ENCODE measurements at places on chromosomes 7 and 10.

DNA sequence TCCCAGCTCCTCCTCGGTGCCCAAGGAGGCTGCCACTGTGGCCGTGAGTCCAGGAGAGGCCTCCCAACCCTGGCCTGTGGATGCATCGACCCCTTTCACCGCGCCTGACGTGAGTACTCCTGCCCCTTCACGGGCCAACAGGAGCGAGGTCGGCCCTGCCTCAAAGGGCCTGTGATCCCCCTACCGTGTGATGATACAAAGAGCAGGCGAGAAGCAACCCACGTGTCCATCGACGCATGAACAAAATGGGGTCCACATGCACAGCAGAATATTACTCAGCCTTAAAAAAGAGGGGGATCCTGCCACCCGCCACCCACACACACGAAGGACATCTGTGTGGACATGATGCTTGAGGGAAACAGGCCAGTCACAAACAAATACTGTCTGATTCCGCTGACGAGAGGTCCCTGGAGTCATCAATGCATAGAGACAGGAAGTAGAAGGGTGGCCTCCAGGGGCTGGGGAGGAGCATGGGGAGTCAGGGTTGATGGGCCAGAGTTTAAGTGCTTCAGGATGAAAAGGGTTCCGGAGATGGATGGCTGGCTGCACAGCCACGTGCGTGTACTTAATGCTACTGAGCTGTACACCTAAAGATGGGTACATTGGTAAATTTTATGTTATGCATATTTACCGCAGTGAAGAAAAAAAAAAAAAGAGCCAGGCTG, 151.9 kb downstream of the PRKAG2 start:
- no peak for DNase-seq

- DNase-seq, result no peak
Observed at GRCh38 chr10:14219411-14219810, 111.3 kb downstream of the FRMD4A start.

DNA sequence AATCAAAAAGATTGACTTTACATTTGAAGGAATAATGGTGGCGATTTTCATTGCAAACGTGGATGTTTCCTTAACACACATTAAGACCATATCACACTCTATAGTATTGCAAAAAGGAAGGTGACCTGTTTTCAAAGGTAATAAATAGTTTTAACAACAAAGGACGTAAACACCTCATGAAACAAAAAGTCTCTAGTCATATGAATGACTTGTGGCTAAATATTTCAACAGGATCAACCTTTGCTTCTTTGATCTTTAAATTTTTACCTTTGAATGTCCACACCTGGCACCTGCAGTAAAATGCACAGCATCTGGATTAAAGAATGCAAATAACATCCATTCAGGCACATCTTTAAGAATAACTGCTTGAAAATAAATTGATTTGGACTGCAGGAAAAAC, 30.0 kb upstream of the FERD3L start:
- no peak for DNase-seq

DNA sequence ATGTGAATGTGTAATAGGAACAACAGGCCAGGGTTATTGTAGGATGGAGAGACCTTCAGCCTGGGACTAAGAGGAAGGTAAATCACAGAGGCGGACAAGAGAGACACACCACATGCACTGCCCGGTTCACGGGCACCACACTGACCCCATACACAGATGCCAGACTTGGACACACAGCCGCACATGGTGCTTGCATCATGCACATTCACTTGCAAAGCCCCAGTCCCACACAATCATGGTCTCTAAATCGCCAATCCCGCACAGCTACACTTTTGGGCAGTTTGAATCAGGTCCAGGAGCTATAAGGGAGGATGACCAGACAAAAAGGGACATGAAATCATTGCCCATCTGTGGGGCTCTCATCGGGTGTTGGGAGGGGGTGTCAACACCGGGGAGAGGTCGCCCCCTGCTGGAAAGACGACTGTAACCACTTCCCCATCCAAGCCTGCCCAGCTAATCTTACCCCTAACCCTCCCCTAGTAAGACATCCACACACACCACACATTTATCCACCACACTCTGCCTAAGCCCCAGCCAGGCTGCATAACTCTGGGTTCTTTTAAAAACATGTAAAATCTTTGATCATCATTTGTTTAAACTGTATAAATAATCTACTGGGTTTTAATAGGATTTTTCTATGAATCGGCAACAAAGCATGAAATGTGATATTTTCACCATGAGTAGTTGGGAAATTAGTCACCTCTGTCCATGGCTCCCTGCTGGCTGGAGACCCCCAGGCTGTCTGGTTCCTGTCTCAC, 40.5 kb upstream of the SLF2 start:
- DNase-seq, result no peak
